Activated CD4-positive, alpha-beta T cell treated with anti-CD3 and anti-CD28 coated beads, Interleukin-2, amount 10 ng/mL, durations not matched to agents 24 days and 14 days (primary cell): ENCODE measurements at places on chromosomes 1 and 21. TPM values are rescaled to one million over a fixed set of nuclear protein-coding genes. Genes with fewer than 3 reads are reported as not detected.
A peak's percentile ranks its signal among the peaks of the same experiment; 100 is the strongest.

GRCh38 chr1:169212088-169212487, 105.6 kb downstream of the ATP1B1 start:
- peaks cover 2% of the 10 kb centered on the region for H3K36me3 ChIP-seq
- no peak overlapping the region for H3K4me3 ChIP-seq
- no peak overlapping the region for H3K27ac ChIP-seq
- no peak for DNase-seq

DNA sequence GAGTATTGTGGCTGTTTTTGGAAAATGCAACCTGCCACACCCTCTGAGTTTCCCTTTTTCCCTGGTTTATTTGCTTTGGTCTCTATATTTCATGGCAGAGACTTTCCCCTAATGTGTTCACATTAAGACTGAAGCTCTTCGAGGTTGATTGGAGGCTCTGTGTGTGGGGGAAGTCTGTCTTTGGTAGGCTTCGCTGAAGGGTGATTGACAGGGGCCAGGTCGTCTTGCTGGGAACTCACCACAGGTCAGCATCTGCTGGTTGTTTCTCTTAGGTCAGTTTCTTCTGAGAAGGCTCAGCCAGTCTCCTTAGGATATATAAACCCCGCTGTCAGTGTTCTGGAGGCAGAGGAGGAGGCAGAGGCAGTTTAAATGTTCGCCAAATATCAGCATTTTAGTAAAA, 249.4 kb downstream of the RPS6KC1 start:
- no peaks in the 10 kb centered on the region for H3K4me1 ChIP-seq
- DNase-seq = no peak
- H3K27me3 ChIP-seq = no peaks in the 10 kb centered on the region
- no peak overlapping the region for H3K4me3 ChIP-seq
- H3K36me3 ChIP-seq = no peaks in the 10 kb centered on the region

Gene HPCAL4
- total RNA-seq = 0.38 and 0.44 TPM in 2 replicates

- H3K4me3 ChIP-seq = no peak overlapping the region
- no peaks in the 10 kb centered on the region for H3K4me1 ChIP-seq
- no peaks in the 10 kb centered on the region for H3K36me3 ChIP-seq
- no peak for DNase-seq
- H3K27me3 ChIP-seq = peaks cover 20% of the 10 kb centered on the region
Measured at GRCh38 chr1:27005648-27006496, 6.8 kb downstream of the TENT5B start.

DNA sequence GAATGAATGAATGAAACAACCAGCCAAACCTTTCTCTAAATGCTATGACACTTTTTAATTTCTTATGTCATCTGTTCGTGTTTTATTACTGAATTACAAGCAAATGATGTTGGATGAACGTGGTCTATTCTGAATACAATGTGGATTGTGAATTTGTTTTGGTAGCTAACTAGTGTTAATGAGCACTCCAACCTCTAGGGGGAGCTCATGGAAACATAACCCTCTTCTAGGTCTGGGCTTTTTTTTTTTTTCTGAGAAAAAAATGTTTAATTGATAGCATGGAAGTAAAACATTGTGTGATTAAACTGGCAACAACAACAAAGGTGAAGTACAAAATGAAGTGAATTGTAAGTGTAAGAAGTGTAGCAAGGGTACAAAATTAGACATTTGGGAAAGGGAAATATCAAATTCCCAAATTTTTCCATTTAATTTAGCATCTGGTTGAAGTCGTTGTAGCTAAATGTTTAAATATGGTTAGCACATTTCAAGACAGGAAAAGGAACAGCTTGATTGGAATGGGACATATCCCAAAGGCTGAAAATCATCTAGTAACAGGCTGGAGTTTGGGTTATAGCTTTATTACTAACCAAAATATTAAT, 42.6 kb upstream of the PTGS2 start:
- peak; percentile 76 for DNase-seq
- H3K27me3 ChIP-seq = peaks cover 14% of the 10 kb centered on the region
- H3K4me3 ChIP-seq = no peak overlapping the region
- H3K27ac ChIP-seq = no peak overlapping the region

Gene NFIA
- total RNA-seq = 0.26 and 0.63 TPM in 2 replicates

Gene NLRP3
- total RNA-seq = 0.14 and 0.16 TPM in 2 replicates

DNA sequence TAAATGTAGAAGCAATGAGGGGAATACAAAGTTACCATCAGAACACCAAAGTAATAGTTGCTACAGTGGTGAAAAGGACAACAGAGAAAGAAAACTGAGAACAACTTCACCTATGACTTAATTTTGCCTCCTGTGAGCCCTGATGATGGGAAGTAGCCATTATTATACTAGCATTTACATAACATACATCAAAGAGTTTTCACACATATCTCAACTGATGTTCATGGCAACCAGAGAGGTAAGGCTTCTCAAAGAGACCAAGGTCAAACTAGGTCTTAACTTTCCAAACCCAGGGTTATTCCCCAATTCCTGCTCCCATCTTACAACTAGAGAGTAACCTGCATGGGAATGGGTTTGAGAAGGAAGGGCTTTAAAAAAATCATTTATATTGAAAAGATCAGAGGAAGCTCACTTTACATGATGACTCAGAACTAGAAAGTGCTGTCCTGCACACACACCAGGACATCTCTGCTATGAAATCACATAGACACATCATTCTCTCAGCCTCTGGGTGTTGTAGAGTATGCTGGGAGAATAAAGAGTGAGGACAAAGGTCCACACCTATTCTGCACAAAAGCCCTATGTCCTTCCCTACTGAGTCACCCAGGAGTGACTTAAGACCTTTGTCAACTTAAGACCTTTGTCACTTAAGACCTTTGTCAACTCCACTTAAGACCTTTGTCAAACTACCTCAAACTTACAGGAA, 179.7 kb downstream of the TNFSF18 start:
- H3K4me3 ChIP-seq = no peak overlapping the region
- H3K27me3 ChIP-seq = peaks cover 39% of the 10 kb centered on the region
- no peaks in the 10 kb centered on the region for H3K36me3 ChIP-seq
- DNase-seq = peak; percentile 67

GRCh38 chr1:17525996-17526686, 13.4 kb upstream of the ARHGEF10L start:
- DNase-seq = no peak
- no peak overlapping the region for H3K4me3 ChIP-seq
- no peaks in the 10 kb centered on the region for H3K36me3 ChIP-seq
- H3K27me3 ChIP-seq = peaks cover 5% of the 10 kb centered on the region
- H3K4me1 ChIP-seq = no peaks in the 10 kb centered on the region
- no peak overlapping the region for H3K27ac ChIP-seq

- H3K4me3 ChIP-seq = no peak overlapping the region
- H3K4me1 ChIP-seq = no peaks in the 10 kb centered on the region
- H3K36me3 ChIP-seq = peaks cover 10% of the 10 kb centered on the region
Measured at GRCh38 chr21:26093122-26093521, 77.4 kb downstream of the APP start.
